ENCODE measurements at places on chromosomes 4 and X.
A peak's percentile ranks its signal among the peaks of the same experiment; 100 is the strongest.

DNA sequence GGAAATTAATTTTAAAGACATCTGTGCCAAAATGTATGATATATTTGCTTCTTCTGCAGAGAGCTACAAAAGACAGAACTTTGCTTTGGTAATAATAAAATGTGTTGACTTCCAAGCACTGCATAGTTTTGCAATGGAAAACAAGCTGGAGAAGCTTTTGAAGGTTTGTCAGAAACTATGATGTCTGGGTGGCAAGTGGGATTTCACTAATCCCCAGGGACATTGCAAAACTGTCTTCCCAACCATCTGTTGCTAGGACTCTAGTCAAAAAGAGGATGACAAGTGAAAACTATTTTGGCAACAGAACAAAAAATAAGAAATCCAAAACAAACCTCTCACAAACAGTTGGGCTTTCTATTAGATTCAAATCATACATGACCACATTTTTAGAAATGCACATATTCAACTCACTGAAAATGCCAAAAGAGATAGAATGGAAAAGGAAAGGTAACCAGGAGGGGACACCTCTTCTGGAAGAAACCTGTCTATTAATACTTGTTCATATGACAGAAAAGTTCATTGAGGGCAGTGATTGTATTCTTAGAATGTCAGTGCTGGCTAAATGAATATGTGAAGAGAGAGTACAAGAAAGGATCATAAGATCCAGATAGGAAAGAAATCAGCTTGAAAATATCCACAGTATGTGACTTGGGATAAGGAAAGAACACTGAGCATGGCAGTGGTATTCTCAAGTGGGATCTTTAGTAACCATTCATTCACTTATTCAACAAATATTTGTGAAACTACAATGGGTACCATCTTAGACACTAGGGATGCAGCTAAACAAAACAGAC is 228.0 kb downstream of the RASL11B start:
- DNase-seq: peak; percentile 59

DNA sequence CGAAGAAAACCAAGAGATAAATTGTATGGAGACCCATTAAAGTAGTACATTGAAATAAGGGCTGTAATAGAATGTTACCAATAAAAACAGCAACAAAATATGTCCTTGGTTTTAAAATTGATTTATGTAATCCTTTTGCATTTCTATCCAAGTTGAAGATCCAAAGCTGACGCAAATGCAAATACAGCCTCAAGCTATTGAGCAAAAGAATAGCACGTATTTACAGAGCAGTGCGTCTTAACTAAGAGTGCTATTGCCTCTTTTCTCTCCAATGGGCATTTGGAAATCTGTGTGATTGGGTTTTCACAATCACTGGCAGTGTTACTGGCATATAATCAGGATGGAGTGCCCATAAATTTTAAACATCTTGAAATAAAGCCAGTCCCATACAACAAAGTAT is 417.4 kb downstream of the TLL1 start:
- DNase-seq: no peak

DNA sequence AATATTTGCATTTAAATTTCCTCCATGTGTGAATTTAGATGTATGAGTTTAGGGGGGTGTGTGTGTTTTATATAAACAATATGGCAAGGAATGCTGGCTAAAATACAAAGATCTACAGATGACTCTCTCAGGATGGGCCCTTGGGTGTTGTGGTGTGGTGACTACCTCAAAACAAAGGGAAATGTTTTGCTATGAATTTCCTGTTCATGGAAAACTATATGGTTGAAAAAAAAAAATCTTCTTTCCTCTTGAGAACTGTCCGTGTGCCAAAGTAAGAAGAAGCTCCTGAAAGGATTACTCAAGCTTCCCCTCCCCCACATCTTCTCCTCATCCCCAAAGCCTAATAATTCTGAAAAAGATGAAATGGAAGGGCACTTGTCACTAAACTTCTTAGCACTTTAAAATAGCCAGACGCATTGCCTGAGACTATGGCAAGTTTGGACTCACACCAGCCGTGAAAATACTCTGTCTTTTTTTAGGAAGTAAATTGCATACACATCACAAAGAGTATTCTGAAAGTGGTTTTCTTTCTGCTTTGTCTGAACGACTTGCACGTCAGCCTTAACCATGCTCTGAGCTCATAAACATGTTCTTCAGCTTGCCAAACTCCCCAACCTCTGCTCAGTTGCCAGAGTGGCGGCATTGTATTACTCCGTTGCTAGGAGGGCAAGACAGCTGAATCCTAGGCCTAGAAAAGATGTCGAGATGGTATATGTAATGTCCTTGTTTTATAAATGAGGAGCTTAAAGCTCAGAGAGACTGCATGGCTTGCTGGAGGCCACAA is 250.4 kb upstream of the JADE1 start:
- DNase-seq: no peak

- no peak for DNase-seq
Observed at GRCh38 chrX:152738560-152738959, 5.0 kb downstream of the MAGEA12 start.

GRCh38 chrX:386239-386767 is 404 bp downstream of the PPP2R3B start:
- DNase-seq: peak; percentile 3

DNA sequence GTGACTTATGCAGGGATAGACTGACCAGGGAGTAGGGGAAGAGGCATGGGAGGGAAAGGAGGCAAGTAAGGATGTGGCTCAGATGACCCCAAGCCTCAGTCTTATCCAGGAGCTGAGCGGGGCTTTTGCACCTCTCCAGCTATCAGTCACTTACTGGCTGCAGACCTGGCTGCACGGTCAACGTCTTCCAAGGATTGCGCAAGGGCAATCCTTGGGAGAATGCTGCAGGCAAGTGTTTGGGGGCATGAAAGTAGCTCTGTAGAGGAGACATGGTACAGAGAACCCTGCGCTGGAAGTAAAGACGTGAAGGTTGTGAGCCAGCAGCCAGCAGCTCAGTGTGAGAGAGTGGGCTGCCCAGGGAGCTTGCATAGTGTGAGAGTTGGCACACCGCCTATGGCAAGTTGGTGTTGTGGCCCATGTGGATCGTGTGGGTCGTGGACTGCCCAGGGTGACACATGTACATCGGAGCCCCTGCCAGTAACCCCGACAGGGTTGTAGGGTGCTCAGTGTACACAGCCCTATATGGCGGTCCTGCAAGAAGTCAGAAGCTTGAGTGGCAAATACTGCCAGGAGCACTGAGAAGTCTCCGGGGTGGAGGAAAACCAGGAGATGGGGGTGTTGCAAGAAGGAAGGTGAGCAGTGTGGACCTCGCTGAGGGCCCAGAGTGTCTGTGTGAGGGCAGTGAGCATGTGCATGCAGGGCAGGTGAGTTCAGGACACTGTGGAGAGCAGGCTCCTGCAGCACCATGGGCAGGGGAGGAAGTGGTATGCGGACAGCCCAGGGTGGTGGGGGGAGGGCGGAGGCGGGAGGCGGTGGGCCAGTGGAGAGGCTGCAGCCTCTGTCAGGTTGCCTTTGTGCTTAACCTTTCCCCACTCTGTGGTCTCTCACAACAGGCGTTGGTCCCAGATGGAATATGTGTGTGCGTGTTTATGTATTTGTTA is 50.9 kb downstream of the KIT start:
- DNase-seq: no peak

DNA sequence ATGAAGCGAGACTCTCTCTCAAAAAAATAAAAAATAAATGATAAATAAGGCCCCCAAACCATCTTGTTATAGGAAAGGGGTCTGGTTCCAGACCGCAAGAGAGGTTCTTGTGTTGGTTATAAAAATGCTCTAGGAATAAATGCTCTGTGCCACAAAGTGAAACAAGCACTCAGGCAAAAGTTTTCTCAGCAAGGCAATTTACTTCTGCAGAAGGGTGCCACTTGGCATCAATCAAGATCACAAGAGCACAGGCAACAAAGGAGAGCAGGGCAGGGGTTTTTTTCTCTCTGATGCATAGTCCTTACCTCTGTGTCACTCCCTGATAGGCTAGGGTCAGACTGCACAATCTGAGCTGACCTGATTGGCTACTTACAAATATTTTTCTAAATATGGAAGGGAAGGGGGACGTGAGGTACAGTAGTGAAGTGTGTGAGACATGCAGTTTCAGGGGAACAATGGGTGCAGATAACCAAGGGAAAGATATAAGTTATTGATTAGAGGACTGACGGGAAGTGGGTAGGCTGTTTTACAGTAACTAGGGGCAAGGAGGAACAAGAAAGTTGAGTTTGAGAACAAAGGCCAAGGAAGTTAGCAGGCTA is 29.8 kb upstream of the FUNDC1 start:
- DNase-seq: no peak

DNA sequence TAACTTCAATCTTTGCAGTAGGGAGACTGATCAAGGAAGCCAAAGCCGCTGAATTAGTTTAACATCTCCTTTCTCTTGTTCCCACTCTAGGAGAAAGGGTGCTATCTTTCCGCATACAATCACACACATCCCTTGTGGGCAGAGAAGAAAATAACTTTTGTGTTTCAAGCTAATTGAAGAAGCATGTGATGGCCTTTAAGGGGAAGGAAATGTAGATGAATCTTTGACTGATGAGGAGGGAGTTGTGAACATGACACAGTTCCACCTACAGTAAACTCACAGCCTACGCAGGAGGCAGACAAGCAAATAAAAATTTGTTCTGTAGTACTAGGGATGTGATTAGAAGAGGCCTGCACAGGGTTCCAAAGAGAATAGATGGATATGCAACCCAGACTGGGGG is 14.7 kb upstream of the SPATA4 start:
- DNase-seq: no peak

DNA sequence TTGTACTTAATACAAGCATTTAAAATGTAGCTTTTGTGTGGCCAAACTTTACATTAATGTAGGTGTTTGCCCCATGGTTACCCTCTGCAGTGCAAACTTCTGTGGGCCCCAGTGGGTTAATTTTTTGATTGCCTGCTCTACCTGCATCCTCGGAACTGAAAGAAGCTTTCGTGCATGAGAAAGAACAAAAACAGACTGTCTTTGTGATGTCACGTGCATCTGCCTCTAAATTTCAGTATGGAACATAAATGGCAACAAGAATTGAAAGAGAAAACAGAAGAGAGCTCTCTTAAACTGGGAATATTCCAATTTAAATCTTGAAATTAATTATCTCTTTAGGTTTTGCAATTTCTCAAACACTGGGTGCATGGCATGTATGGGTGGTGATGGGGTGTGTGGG is 182.4 kb upstream of the LCORL start:
- no peak for DNase-seq

DNA sequence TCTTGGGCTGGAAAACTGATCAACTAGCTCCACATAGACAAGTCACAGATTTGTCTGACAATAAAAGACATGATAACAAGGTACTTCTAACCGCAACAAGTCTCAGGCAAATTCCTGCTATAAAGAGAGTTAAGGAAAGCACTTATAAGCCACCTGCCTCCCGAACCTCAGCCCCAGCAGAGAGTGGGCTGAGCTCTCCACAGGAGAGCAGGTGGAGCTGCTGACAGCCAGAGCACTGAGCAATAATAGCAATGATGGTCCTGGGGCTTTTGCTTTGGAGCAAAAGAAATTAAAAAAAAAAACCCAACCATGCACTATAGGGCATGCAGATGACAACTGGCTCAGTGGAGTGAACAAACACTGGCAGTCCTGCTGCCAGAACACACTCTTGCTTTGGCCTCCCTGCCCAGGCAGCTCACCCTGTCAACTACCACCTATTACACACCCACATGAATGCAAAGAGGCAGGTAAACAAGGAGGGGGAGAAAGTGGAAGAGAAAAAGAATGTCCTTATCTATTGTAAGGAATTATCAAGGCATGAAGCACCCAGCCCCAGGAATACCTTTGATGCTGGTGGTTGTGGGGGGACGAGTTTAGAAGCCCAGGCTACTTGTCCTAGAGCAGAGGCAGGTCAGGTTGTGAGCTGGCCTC is 135.8 kb upstream of the DGKK start:
- no peak for DNase-seq

DNA sequence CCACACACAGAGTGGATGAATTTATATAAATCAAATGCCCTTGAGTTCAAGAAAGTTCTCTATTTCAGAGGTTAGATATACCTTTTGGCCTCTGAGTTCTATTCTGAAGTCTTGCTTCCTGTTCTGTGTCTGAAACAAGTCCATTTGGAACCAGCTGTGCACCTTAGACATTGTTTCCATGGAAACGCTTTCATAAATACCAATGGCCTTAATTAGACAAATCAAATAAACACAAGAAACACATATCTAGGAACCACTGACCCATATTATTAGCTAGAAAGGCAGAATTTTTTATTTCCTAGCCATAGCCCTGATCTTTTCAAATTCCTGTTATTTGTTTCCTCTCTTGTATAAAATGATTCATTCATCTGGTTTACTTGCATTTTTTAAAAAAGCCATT is 8.4 kb upstream of the C4orf54 start:
- no peak for DNase-seq

DNA sequence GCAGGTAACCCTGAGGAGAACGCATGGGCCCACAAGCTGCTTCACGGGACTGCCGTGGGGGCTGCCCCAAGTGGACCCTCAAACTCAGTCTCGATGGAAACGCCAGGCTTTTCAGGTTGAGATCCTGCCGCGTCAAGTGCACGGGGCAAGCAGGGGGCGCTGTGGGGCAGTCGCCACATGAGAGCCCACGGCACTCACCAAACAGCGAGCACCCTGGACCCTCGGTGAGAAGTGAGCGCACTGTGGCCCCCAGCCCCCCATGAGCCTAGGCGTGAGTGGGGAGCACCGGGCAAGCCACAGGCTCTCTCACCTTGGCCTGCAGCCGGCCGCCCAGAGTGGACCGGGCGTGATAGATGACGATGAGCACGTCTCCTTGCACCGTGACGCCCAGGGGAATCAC is 50.9 kb upstream of the CPLX1 start:
- DNase-seq: no peak

- no peak for DNase-seq
Observed at GRCh38 chrX:119604766-119605463, 1.3 kb downstream of the NKRF start.

DNA sequence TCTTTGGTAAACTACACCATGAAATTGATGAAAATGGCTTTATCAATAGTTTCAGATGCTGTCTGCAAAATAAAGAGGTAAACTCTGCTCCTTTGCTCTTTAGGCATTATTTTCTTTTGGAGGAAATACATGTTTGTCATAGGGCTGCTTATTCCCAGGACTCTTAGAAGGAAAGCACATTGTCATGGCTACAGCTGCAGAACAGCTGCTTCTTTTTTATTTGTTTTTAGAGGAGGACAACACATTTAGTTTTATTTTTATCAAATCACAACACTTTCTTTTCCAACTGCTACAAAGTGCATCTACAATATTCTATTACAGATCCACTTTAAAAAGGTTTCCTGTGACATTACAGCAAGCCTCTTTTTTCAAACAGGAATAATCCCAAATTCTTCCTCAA is 12.7 kb upstream of the HPF1 start:
- peak; percentile 19 for DNase-seq

- no peak for DNase-seq
Observed at GRCh38 chrX:51795136-51795535, 51.9 kb downstream of the GSPT2 start.

GRCh38 chrX:78555401-78555980 is 103.6 kb downstream of the RTL3 start:
- DNase-seq: peak; percentile 27

GRCh38 chr4:23390246-23390645 is 499.6 kb downstream of the PPARGC1A start:
- no peak for DNase-seq

GRCh38 chr4:6492027-6492590 is 19.7 kb upstream of the PPP2R2C start:
- no peak for DNase-seq
